GM04504 (cell line): ENCODE measurements at places on chromosomes 5 and 9.
A peak's percentile ranks its signal among the peaks of the same experiment; 100 is the strongest.

- DNase-seq: no peak
Observed at GRCh38 chr5:123089914-123090660, 1.0 kb downstream of the PRDM6 start.

DNA sequence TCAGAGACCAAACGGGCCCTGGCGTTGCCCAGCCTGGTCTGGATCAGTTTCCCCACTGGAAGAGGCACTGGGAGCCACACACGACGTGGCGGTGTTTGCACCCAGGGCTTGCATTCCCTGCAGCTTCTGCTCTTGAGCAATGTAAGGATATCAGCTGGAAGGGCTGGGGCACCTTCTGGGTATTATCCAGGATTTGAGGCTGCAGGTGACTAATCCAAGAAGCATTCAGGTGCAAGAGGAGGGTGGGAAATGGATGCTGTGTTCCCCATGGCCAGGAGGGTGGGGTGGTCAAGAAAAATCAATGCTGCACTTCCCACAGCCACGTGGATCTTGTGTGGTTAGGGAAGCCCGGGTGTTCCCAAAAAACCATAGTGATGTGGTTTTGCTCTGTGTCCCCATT lies 430.9 kb downstream of the IRX2 start:
- DNase-seq: no peak

GRCh38 chr5:127031863-127032232 lies 1.5 kb upstream of the MARCHF3 start:
- DNase-seq: no peak

GRCh38 chr5:158700231-158701006 lies 399.3 kb downstream of the EBF1 start:
- DNase-seq: peak; percentile 71

- peak; percentile 52 for DNase-seq
Observed at GRCh38 chr9:36401164-36401740, 1.2 kb upstream of the RNF38 start.

DNA sequence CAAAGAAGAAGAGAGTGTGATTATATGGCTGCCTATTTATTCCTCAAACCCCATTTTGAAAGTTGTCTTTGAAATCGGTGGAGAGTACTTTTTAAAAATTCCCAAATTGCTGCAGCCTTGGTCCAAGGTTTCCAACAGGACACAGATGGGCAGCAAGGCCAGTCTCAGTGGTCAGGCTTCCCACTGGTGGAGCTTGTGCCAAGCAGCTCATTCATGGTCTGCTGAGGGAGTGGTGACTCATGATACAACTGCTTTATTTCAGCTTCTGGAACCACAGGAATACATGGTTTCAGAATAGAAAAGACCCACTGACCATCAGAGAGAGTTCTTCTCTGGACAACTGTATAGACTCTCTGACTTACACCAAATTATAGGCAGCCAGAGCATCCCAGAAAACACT lies 673.1 kb upstream of the KLF4 start:
- peak; percentile 81 for DNase-seq

DNA sequence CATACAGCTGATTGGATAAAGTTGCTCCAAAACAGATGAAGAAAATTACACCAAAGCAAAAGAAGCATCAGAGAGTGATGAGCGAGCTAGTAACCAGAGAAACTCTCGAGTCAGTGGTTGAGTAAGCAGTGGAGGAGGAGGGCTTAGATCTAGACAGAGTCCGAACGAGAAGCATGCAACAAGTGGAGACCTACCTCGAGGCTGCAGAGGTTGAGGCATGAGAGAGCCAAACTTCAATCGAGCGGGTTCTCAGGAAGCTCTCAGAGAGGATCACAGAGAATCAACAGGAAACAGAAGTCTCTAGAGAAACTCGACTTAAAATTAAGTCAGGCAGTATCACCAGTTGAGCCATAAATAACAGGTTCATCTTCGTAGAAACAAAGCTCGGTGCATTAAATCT lies 6.1 kb downstream of the RUSC2 start:
- no peak for DNase-seq
